Hypothalamus (tissue), 51 donors: ENCODE measurements at places on chromosomes 7 and 10.
A peak's percentile ranks its signal among the peaks of the same experiment; 100 is the strongest.

DNA sequence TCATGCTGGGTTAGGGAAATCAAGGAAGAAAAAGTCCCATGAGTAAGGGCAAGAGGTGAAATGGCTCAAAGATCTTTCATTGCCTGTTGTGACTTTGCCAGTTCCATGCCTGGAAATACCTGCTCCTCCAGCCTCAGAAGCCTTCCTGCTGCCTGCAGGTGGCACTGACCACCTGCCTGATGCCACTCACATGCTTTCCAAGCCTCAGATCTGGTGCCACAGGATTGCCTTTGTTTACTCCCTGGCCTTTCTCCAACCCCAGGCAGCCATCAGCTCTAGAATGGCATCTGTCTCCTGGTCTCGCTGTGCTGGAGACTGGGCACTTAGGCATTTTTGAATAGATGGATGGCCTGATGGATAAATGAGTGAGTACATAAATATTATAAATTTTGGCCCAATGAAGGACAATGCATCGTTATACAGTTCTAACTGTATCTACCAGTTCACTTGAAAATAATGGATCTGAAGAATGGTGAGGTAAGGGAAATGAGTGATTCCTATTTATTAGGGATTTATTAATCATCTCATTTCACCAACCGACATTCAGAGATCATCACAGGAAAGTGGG lies 657.2 kb downstream of the INHBA start:
- DNase-seq: no peak

DNA sequence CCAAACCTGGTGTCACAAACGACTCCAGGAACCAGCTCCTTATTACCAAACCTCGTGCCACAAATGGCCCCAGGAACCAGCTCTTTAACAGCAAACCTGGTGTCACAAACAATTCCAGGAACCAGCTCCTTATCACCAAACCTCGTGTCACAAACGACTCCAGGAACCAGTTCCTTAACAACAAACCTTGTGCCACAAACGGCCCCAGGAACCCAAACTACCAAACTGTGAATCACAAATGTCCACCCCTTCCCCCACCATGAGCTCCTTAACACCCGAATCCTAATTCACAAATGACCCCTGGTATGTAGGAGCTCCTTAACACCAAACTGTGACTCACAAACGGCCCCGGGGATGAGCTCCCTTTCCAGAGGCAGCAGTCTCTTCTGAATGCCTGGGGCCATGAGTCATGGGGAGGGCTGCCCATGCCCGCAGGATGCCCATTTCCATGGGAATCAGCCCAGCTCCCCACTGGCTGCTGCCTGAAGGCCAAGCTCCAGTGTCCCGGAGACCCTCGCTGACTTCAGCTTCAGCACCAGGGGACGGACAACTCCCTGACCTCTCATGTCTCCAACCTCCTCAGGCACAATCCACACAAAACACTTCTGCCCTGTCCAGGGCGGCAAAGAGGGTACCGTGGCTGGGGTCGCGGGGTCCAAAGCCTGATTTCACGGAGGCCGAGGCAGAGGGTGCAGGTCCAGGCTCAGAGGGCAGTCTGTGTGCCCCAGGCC lies 213.1 kb downstream of the ELFN1 start:
- DNase-seq: no peak

DNA sequence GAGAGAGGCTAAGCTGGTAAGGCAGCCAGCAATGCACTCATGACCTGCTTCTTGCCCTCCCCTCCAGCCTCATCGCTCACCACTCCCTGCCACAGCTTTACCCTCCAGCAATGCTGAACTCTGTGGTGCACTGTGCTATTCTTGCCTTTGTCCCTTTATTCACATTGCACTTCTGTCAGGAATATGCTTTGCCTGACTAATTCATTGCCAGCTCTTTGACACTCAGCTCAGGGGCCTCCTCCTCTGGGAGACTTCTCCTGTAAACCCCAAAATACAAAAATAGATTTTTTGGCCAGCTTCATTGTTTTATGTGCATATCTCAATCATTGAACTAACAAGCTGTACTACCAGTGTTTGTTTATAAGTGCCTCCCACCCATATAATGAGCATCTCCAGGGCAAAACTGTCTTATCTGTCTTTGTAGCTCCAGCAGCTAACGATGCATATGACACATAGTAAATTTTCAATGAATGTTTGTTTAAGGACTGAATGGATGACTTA lies 8.2 kb downstream of the CNNM1 start:
- no peak for DNase-seq

DNA sequence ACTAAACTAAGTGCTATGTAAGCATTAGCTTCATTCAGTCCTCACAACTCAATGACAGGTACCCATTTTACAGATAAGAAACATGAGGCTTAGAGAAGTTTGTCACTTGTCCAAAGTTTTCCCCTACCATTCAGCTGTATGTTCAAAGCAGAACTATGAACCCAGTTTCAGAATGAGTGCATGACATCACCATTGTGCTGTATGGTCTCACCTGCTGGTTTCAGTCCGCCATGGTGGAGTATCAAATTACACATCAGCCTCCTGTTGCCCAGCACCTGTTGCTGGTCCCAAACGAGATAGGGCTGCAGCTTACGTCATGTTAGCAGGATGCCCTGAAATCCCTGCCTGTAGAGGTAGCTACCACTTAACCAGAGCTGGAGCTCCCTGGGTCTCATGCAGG lies 95.0 kb downstream of the DYNC1I1 start:
- DNase-seq: no peak

- no peak for DNase-seq
Observed at GRCh38 chr10:76555067-76555670, 1082.4 kb downstream of the KCNMA1 start.

GRCh38 chr7:21346297-21346696 lies 81.6 kb upstream of the SP4 start:
- DNase-seq: no peak

GRCh38 chr7:73865738-73866445 lies 4.9 kb downstream of the TMEM270 start:
- DNase-seq: no peak

DNA sequence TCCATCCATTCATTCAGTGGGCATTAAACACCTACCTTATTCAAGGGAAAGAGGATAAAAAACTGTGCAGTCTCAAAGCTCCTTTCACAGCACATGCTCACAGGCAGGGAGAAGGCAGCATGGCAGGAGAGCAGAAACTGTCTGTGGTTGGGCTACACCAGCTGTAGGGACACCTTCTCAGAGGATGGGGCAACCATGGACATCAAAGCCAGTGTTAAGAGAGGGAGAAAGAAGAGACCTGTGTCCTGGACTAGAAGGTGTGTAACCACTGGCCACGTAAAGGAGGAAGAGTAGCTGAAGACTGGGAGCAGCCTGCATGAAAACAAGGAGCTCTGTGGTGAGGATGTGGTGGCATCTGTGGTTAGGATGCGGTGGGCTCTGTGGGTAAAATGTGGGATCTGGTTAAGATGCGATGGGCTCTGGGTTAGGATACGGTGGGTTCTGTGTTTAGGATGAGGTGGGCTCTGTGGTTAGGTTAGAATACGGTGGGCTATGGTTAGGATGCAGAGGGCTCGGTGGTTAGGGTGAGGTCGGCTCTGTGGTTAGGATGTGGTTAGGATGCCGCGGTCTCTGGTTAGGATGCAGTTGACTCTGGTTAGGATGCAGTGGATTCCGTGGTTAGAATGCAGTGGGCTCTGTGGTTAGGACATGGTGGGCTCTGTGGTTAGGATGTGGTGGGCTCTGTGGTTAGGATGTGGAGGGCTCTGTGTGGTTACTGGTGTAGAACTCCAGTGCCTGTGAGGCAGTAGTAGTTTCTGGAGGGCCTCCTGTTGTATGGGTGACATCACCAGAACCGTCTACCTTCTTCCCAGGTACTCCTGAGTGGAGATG lies 197.6 kb downstream of the WDR37 start:
- no peak for DNase-seq

- no peak for DNase-seq
Observed at GRCh38 chr7:133121175-133121844, 39.4 kb upstream of the CHCHD3 start.

DNA sequence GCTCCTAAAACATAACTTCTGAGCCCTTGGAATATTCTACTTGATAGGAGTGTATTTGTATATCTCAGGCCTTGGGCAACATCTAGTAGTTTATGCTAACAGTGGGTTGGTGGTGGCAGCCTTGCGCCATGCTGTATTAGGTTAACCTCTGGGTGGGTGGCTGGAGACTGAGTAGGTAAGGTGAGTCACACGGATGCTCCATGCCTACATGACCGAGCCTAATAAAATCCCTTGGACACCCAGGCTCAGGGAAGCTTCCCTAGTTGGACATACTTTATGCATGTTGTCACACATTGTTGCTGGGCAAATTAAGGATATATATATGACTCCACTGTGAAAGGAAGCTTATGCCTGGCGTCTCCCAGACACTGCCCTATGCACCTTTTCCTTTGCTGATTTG lies 6.0 kb upstream of the DAGLB start:
- no peak for DNase-seq

- DNase-seq: no peak
Observed at GRCh38 chr10:71339796-71340589, 20.9 kb downstream of the SLC29A3 start.

DNA sequence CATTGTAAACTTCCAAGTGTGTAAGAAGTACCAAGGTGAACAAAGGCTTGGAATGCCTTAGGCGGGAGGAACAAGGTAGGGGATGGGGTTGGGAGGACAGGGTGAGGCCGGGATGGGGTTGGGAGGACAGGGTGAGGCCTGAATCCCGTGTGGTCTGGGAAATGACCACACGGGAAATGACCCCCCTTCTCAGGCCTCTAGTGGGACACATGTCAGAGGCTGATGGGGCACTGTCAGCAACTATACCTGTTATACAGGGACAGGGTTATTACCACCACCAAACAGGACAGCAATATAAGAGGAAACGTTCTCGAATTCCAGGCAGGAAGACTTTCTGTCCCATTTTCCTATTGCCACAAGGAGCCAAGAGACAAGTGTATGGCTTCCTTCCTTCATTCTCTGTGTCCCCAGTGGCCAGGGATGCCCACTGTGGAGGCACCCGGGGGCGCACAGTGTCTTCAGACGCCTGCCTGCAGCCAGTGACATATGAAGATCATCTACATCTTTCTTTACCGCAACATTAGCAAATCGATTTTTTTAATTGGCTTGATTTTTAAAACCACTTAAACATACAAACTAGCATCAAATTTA lies 1.3 kb downstream of the MKI67 start:
- DNase-seq: no peak

GRCh38 chr10:68231817-68232251 lies at the start of gene ATOH7:
ATOH7 (minus strand) TSS chr10:68232113; CDS start chr10:68231677, 436 bp downstream.
- DNase-seq: no peak

DNA sequence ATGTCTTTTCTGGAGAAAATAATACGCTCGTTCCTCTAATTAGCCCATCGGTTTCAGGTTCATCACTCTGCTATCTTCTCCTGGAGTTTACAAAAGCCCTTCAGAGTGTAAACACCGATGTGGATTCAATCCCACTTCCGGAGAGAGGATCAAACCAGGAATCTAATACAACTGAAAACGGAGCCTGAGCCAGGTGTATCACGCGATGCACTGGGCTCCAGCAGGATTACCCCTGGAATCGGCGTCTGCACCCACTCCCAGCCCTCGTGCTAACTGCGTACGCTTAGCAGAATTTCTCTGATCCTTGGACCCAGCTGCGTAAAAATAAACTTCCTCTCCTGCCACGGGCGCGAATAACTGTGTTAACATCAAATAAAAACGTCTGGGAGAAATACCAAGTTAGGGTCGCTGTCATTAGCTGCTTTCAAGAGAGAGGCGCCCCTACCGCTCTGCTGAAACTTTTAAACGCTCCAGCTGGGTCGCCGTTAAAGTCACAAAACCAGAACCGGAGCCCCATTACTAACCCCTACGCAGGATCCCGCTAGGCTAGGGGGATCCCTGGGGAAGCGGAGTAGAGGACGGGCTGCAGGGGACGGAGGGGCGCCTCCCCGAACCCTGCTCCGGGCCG lies 502 bp downstream of the ZNF3 start:
- DNase-seq: no peak

DNA sequence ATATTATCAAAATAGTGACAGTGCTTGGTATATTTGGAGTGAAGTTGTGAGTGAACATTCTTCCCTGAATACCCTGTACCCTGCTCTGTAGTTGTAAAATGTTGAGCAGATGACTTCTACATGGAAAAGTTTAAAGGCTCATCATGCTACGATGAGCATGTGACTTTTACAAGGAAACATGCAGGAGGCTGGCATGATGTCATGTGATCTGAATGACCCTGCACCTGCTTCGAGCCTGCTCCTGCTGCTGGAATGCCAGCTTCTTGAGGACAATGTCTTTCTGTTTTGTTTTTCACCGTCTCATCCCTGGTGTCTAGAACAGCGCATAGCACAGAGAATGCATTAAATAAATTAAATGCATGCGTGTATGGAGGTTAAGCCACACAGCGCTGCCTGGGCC lies 5.4 kb upstream of the INPP5A start:
- no peak for DNase-seq

DNA sequence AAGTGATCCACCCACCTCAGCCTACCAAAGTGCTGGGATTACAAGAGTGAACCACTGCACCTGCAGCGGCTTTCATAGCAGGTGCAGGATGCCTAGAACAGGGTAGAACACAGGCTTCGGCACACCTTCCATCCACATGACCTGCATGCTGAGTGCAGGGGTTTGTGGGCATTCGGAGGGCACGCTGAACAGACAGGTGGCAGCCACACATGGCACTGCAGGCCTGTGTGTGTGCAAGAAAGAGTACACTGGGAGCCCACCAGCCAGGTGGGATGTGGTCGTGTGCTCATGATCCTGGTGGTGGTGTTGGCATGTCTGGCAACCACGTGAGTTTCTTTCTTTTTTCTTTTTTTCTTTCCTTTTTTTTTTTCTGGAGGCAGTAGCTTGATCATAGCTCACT lies 38.4 kb downstream of the GRID2IP start:
- no peak for DNase-seq

DNA sequence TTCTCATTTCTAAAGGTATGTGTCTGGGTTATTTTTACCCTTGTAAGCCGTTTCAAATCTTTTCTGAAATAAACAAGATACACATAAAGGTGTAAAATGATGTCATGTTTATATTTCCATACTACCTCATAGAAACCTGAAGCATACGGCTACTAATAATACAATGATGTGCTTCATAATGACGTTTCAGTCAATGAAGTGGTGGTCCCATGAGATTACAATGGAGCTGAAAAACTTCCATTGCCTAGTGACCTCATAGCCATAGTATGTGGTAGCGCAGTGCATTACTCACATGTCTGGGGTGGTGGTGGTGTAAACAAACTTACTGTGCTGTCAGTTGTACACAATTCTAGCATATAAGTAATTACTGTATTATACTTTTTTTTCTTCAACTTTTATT lies 24.9 kb downstream of the EPDR1 start:
- DNase-seq: no peak

DNA sequence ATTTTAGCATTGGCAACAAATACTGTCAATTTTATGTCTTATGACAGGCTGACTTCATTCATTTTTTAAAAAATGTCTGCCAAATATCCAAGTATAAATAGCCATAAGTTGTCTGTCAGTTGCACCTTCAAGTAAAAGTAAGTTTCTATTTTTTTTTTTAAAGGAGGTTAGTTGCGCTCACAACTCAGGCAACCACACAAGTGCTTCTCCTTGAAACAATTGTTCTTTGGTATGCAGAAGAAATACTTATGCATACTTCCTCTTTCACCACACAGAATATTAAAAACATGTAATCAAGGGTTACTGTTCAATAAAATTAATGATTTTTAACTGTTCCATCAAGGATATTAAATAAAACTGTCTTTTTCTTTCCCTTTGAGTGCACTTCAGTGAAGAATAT lies 97.9 kb downstream of the RTKN2 start:
- DNase-seq: no peak

- peak; percentile 20 for DNase-seq
Observed at GRCh38 chr10:87064651-87065050, 30.0 kb downstream of the GLUD1 start.

GRCh38 chr10:87864496-87865059 lies 1.2 kb downstream of the PTEN start:
- no peak for DNase-seq

GRCh38 chr7:39732837-39733804 lies 109.7 kb downstream of the RALA start:
- DNase-seq: peak; percentile 95
